ENCODE measurements at places on chromosomes 3 and 15.

GRCh38 chr3:39130693-39131265 lies 22.6 kb downstream of the CSRNP1 start:
- no peak for ATAC-seq

DNA sequence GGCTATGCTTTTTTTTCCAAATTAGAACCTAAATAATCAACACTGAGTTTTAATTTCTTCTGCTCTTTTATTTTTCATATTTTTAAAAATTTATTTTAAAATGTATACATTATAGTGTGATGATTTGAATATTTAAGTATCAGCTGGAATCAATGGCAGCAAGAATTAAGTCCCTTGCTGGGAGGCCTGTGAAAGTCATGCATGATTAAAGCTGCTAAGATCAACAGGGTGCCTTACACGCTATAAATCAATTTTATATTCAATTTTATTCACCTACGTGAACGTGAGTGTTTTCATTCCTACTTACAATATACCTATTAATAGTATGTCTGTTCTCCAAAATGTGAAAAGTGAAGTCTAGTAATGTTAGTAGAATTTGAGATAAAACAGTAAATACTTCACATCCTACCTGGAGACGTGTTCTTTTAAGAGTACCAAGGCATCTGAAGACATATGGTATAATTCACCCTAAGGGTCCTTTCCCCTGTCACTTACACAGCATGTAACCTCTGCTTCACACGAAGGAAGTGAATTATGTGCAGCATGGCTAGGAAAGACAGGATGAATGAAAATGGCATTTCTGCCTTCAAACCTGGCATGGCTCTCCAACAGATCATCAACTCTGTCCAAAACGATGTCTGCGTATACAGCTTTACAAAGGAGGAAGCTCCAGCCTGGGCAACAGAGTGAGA lies 640.4 kb upstream of the ROBO1 start:
- no peak for ATAC-seq

DNA sequence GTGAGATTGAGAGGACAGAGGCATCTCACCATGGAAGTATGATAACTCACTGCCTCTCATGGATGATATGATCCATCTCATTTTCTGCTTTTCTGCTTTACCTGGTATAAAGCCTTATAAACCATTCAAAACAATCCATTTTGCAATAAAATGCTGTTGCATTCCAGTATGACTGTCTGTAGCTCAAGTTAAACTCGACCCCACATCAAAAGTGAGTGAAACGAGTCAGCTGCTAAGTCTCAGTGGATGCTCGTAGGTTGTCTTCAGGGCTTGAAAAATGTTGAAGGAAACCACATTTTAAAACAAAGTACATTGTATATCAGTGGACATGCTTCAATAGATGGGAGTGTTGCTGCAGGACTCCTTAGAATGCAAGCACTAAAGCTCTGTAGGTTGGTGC lies 839.0 kb downstream of the TUSC7 start:
- no peak for ATAC-seq

- no peak for ATAC-seq
These were observed 23.3 kb upstream of the PSMD6 start for GRCh38 chr3:64046592-64046991.

DNA sequence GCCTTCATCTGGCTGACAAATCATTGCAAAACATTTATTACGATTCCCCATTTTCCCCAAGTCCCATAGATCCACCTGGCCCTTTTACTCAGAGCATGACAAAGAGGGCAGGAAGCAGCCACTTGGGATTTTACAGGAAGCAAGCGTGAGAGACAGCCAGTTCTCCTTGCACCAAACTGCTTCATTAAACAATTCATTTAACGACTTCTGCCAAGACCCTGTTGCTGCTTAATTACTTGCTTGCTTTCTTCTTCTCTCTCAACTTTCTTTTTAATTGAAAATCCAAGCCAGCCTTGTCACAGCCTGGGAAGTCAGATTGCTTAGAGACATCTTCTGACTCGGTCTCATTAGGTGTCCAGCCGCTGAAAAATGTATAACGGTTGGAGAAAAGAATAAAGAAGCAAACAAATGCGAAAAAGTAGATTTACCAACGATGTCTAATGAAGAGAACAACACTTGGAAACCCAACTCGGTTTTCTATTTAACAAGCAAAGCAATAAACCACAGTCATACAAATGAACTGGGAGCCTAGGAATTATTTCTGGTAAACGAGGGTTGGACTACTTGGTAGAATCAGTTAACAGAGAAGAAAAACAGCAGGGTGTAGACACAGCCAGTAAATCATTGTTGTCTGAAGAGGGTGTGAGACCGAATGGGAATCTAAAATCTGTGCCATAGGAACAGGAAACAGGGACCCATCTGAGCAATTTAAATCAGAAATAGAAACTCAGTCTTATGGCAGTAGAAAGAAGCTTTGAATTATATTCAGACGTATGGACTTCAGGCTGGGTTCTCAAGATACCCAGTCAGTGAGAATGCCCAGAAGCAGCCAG lies 298.3 kb downstream of the LRRC3B start:
- ATAC-seq: no peak

DNA sequence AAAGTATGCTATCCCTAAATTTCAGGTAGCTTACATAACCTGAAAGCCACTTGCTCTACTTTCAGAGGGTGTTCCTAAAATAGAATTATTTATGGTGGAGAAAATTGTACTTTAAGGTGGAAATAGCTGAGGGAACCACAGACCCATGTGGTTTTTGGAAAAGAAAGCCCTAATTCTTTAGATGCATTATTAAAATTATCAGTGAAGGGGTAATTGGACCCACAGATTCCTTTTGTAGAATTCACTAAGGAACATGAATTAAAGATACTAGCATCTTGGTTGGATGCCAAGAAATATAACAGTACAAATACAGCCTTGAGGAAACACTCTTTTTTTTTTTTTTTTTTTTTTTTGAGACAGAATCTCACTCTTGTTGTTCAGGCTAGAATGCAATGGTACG lies 37.8 kb downstream of the DPPA2 start:
- no peak for ATAC-seq
